Ascending aorta (tissue), 2 donors: ENCODE measurements at places on chromosomes 6 and 20. TPM values are rescaled to one million over a fixed set of nuclear protein-coding genes. Genes with fewer than 3 reads are reported as not detected.

Gene POU5F1
- not detected for total RNA-seq

Gene POPDC3
- not detected for total RNA-seq

Gene EYS
- total RNA-seq, result not detected

Gene FAM162B
- not detected for total RNA-seq

Gene SLC26A8
- not detected for total RNA-seq

Gene KCNB1
- not detected for total RNA-seq

Gene RTN4IP1
- total RNA-seq, result 0.43 TPM

Gene CCN5
- 377 TPM for total RNA-seq

Gene GABRR1
- not detected for total RNA-seq

Gene ZC2HC1B
- total RNA-seq, result not detected

Gene SCUBE3
- 29.5 TPM for total RNA-seq

Gene SLC22A16
- not detected for total RNA-seq

Gene PTCRA
- total RNA-seq, result not detected

Gene SMLR1
- not detected for total RNA-seq

Gene NRN1
- 40.8 TPM for total RNA-seq

Gene CCN6
- not detected for total RNA-seq

Gene POM121L2
- not detected for total RNA-seq

Gene MUC22
- total RNA-seq, result not detected

Gene TRERF1
- total RNA-seq, result 34.1 TPM

Gene COL11A2
- total RNA-seq, result 0.11 TPM

Gene CLPSL2
- not detected for total RNA-seq

Gene CD40
- total RNA-seq, result 34.7 TPM

Gene THBS2
- 709 TPM for total RNA-seq

Gene EDN1
- 27.8 TPM for total RNA-seq

Gene SDCBP2
- not detected for total RNA-seq

Gene BCKDHB
- total RNA-seq, result 14.3 TPM

Gene PNPLA1
- not detected for total RNA-seq

Gene WFDC2
- total RNA-seq, result 32.5 TPM

Gene SENP6
- total RNA-seq, result 24.4 TPM

Gene JPH2
- total RNA-seq, result 86.7 TPM

Gene FNDC1
- total RNA-seq, result 0.11 TPM

Gene GPX5
- total RNA-seq, result not detected

Gene CARMIL1
- 16.1 TPM for total RNA-seq

Gene MBOAT1
- total RNA-seq, result 5.4 TPM

Gene GSTA2
- not detected for total RNA-seq

Gene MDC1
- 27.1 TPM for total RNA-seq

Gene RNF182
- total RNA-seq, result 3.0 TPM

Gene GUCA1A
- 0.21 TPM for total RNA-seq

Gene DOK5
- not detected for total RNA-seq

Gene TTK
- total RNA-seq, result not detected

Gene DPPA5
- total RNA-seq, result not detected

Gene TUBB1
- not detected for total RNA-seq

Gene SDHAF4
- 3.5 TPM for total RNA-seq

Gene GRM1
- not detected for total RNA-seq

Gene HLA-DRA
- 220 TPM for total RNA-seq

Gene PPP1R11
- 7.1 TPM for total RNA-seq

Gene ARMH2
- not detected for total RNA-seq

Gene RIMS1
- not detected for total RNA-seq
